ENCODE measurements at places on chromosomes 7 and 10.

DNA sequence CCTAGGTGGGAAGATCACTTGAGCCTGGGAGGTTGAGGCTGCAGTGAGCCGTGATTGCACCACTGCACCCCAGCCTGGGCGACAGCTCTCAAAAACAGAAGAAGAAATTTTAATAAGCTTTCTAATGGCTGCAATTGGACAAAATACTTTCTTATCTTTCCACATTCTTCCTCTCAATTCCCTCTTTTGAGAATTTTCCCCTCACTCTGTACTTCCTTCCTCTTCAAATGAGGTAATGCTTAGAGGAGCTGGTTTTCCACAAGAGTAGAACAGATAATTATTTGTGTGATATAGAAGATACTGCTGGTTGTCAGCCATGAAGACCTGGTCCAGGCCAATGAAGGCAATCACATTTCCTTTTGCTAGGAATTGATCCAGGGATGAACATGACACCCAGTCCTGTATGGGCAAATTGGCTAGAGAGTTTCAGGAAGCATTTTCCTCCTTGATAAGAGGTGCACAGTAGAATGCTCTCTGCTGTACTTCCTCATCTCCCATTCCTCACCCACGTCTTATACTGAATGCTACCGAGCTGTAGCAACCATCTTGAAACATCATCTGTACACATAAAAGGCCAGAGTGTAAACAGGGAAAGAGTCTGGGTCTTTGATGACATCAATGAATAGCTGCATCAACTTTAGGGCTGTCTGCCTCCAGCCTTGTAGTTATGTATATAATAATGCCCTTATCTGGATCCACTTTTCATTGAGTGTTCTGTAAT is 103.9 kb downstream of the CDK6 start:
- no peak for DNase-seq

GRCh38 chr7:85261336-85261735 is 74.5 kb upstream of the SEMA3D start:
- no peak for DNase-seq

- no peak for DNase-seq
Measured at GRCh38 chr10:47063858-47064257, 152.6 kb downstream of the PTPN20 start.

GRCh38 chr10:74824900-74825370 is 1.5 kb upstream of the KAT6B start:
- peak; percentile 56 for DNase-seq

GRCh38 chr10:12602521-12602920 is 253.2 kb downstream of the CAMK1D start:
- no peak for DNase-seq

DNA sequence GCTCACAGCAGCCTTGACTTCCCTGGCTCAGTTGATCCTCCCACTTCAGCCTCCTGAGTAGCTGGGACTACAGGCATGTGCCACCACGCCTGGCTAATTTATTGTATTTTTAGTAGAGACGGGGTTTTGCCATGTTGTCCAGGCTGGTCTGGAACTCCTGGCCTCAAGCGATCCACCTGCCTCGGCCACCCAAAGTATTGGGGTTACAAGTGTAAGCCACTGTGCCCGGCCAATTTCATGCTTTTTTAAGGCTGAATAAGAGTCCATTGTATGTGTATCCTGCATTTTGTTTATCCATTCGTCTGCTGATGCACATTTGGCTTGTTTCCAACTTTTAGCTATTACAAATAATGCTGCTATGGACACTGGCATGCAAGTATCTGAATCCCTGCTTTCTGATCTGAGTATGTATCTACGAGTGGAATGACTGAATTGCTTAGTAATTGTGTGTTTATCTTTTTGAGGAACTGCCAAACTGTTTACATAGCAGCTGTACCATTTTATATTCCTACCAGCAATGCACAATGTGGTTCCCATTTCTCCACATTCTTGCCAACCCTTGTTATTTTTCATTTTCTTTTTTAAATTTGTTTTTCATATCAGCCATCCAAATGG is 37.3 kb upstream of the TPST1 start:
- DNase-seq, result no peak

DNA sequence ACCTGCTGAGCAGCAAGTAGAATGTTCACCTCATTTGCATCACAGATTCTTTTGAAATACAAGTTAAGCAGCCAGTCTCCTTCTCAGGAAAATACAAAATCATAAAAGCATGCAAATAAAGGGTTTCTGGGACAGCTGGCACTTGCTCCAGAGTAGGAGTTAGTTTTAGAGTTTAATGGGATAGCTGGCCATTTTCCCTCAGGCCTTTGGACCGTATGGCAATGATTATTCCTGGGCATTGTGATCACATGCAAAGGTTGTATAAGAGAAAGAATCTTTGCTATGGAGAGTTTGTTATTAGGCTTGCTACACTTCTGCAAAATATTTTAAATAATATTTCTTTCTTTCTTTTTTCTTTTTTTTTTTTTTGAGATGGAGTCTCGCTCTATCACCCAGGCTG is 240.8 kb downstream of the CDK14 start:
- DNase-seq, result no peak

DNA sequence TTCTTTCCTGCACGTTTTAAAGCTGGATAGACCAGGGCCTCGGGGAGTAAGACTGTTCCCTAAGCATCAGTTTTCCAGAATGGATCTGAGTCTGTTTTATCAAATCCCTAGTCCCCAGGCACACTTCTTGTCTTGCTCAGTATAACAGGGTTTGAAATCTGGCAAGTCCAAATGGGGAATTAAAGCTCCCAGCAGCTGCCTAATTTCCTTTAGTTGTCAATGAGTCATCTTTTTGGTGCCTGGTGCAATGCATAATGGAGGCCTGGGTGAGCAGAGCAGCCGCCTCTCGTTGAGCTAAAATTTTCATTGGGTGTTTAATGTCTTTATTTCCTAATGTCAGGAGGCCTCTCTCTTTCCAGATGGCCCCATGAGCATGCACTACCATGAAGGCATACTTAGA is 87.9 kb downstream of the STRA8 start:
- no peak for DNase-seq
